ENCODE measurements at places on chromosomes 7 and 10.

DNA sequence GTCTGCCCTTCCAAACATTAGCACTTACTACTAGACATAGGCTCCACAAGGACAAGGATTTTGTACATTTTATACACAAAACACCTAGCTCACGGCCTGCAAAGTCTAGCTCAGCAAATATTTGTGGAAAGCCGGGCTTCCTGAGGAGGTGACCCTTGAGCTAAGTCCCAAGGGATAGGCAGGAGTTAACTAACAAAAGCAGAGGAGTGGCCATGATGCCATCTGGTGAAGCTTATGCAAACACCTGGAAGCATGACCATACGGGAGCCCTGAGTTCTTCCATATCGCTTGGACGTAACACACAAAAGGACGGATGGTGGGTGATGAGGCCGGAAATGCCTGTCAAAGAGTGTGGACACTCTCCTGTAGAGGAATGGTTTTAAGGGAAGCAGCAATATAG is 25.9 kb upstream of the YAE1 start:
- DNase-seq, result no peak

DNA sequence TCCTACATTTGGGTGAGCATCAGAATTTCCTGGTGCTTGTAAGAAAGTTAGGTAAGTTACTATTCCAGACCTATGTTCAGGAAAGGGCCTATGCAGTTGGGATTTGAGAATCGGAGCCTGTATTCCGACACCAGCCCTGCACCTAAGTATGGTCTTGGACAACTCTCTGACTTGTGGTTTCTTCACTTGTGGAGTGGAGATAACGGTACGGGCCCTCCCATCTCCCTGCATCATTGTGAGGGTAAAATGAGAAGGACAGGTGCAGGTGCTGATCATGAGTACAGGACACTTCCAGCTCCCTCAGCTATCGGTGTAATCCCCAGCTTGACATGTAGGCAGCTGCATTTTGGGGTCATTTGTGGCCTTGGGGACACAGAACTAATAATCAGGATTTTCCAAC is 138.3 kb upstream of the NAMPT start:
- DNase-seq, result no peak

GRCh38 chr10:96324447-96324846 is 20.2 kb downstream of the DNTT start:
- DNase-seq, result no peak

DNA sequence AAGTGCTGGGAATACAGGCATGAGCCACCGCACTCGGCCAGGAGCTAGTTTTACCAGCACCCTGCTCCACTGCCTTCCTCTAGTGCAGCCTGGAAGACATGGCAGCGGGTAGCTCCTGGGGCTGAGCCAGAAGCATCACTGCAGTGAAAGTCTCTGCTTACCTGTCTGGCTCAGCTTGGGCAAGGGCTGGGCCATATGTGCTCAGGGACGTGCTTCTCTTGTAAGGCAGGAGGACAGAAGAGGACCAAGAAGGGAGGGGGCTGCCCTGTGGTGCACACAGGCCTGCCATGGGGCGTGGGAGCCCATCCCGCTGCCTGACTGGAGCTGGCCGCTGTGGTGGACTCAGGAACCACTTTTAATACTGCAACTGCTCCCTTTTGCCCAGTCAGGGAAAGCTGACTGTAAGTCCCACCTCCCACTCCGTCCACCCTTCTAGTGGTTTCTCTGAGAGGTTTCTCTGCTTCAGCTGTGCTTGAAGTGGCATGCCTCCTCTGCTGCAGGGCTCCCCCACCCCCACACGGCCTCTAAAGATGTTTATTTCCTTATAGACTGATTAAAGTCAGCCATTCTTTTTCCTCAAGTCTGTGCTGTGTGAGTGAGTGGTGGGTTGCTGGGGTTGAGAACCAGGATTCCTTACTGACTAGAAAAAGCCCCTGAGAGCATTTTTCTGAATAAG is 25.3 kb upstream of the C10orf95 start:
- DNase-seq, result no peak

DNA sequence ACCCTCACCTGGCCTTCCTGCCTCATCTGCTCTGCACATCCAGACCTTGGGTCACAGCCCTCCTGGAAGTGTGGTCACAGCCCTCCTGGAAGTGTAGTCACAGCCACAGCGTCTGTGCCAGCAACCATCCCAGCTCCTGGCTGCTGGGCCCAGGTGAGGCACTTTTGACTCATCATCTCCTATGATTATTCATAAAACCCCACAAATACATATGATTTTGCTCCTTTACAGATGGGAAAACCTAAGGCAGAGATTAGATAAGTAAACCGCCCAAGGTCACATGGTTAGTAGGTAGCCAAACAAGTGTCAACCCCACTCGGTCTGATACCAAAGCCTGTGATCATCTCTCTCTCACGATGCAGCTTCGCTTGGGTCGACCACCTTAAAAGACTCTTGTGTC is 94.3 kb downstream of the PRLHR start:
- no peak for DNase-seq

DNA sequence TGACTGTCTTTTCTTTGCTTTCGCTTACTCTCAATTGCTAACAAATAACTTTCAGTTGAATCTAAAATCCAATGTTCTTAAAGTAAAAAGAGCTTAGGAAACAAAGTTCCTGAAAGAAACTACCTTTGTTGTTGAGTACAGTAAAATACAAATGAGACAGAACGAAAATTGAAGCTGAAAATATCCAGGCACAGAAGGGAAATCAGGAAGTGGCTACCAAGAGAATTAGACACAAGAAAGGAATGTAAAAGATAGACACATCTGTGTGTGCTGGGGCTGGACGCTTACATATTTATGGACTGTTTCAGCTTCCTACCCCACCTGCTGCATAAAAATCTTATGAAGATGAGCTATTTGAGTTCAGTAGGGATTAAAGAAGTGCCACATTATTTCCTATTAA is 161.7 kb upstream of the PLXDC2 start:
- DNase-seq, result peak; percentile 50
